ENCODE measurements at places on chromosomes 4 and X. TPM values are rescaled to one million over a fixed set of nuclear protein-coding genes. Genes with fewer than 3 reads are reported as not detected.

The ASB11 gene
- not detected for polyA plus RNA-seq

The TLR2 gene
- 8.3 TPM for polyA plus RNA-seq

The DNASE1L1 gene
- polyA plus RNA-seq: 16.0 TPM

The TEX13B gene
- not detected for polyA plus RNA-seq

DNA sequence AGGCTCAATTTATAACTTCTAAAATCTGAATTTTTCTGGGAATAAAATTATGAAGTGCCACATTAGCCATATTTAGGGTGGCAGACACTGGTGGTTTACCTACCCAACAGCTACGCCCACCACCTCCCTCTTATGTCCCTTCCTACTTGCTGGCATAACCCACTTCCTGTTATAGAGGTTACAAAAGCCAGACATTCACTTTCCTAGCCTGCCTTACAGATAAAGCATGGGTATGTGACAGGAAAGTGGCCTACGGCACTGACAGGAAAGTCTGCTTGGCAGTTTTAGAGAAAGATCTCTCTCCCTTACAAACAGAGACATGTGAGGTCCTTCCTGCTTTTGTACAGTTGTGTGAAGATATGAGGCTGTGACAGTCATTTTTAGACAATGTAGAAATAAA is 12.4 kb downstream of the DDX53 start:
- no peak for DNase-seq

DNA sequence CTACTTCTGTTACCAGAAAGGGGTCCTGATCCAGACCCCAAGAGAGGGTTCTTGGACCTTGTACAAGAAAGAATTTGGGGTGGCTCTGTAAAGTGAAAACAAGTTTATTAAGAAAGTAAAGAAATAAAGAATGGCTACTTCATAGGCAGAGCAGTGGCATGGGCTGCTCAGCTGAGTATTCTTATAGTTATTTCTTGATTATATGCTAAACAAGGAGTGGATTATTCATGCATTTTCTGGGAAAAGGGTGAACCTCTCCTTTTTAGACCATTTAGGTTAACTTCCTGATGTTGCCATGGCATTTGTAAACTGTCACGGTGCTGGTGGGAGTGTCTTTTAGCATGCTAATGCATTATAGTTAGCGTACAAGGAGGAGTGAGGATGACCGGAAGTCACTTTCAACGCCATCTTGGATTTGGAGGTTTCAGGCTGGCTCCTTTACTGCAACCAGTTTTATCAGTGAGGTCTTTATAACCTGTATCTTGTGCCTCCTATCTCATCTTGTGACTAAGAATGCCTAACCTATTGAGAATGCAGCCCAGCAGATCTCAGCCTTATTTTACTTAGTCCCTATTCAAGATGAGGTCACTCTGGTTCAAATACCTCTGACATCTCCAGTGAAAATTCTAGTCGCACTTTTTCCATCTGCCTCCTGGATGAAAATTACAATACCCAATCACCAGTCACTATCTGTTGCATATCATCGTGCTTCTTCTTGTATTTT is 15.5 kb upstream of the TDO2 start:
- DNase-seq: no peak

GRCh38 chr4:67725132-67725531 is 24.2 kb upstream of the UBA6 start:
- no peak for DNase-seq

DNA sequence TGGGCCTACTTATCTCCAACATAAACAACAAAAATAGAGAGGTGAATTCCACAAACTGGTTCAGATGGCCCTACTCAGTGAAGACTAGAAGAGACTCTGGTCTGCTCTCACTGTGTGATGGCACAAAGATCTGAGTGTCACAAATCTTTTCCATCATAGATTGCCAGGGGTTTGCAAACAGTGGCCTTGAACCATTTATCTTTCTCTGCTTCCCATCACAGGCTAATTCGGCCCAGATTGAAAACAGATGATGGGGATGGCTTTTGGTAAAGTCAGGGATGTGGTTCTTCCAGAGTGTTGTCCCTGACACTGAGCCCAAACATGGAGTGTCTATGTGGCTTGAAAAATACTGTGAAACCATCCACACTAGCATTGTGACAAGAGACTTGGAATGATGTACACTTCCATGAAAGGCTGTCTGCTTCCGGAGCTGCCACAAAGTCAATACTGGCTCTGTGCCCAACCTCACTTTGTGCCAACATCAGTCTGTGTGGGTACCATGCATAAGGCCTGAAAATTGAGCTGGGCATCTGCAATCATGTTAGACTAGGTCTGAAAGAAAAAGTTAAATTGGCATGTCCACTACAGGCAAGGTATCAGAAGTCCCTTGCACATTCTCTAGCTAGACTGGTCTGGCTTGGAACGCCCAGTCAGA is 25.2 kb upstream of the PLAC1 start:
- DNase-seq: no peak

DNA sequence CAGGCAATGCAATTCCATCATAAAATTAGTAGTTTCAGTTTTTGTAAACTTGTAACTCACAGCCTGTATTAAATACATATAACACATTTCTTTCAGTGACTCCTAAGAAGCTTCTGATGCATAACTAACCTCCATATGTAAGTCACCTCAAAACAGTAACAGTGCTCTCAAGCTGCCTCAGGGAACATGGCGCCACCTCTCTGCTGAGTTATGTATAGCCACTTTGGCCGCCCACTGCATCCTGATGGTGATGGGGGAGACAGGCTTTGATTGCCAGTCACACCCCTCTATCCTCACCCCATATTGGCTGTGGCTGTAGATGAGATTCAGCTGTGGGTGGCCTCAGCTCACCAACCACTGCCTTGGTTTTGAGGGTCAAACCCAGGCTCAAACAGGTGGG is 54.3 kb downstream of the LRBA start:
- DNase-seq: no peak

GRCh38 chr4:94345969-94346368 is 3.3 kb upstream of the HPGDS start:
- no peak for DNase-seq

DNA sequence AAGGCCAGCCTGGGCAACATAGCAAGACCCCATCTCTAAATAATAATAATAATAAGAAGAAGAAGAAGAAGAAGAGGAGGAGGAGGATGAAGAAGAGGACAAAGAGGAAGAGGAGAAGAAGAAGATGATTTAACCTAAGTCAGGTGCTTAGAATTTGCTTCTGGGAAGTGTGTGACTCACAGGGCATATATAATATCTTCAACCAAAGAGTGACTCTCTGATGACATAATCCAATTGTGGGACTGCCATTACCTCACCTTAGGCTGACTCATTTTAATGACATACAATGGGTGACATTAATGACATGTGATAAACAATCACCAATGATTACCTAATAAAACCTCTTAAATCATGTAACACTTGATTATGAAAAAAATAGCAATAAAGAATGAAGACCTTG is 32.7 kb upstream of the MBTPS2 start:
- no peak for DNase-seq

- no peak for DNase-seq
Measured at GRCh38 chr4:25477221-25477620, 100.2 kb downstream of the ANAPC4 start.

DNA sequence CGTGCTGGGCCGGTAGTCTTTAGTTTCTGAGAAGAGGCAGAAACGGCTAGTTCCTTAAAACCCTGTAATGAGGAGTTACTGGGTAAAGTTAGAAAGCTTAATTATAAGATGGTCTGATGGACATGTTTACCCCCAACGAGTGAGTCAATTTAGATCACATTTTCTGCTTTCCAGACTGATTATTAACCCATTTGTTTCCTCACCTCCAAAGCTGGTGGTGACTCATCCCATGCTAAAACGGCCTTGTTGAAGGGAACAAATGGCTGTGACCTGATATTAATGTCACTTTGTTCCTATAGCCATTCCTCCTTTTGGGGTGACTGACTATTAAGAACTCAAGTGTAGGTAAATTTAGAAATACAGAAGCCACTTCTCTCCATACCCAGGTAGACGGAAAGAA is 232.0 kb downstream of the KCNIP4 start:
- no peak for DNase-seq

DNA sequence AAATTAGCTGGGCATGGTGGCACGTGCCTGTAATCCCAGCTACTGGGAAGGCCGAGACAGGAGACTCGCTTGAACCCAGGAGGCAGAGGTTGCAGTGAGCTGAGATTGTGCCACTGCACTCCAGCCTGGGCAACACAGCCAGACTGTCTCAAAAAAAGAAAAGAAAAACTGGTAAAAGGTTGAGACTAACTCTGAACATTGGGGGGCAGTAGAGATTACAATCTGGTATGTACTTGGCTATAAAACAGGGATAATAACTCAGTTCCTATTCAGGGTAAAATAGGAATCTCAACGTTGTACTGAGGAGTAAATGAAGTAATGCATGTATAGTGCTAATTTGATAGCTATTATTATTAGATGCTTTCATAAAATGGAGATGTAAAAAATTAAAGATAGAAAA is 12.5 kb upstream of the KLF8 start:
- DNase-seq: no peak

DNA sequence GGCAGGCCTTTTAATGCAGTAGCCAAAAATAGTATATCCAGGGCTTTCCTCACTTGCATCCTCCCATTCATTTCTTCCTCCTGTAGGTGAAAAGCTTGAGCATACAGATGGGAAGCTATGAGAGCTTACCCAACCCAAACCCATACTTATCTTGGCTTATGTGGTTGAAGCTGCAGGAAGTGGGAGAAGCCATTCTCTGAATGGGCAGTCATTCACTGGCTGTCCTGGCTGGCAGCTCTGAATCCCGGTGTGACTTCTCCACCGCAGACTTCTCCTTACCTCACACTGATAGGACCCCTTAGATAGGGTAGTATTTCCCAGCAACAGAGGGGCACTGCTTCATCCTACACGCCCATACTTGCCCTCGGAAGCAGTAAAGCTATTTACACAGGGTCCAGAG is 125.4 kb downstream of the AMMECR1 start:
- no peak for DNase-seq

GRCh38 chrX:129572422-129572821 is 32.4 kb downstream of the OCRL start:
- DNase-seq: no peak

- DNase-seq: no peak
Measured at GRCh38 chr4:158958489-158959270, 144.2 kb upstream of the RAPGEF2 start.

DNA sequence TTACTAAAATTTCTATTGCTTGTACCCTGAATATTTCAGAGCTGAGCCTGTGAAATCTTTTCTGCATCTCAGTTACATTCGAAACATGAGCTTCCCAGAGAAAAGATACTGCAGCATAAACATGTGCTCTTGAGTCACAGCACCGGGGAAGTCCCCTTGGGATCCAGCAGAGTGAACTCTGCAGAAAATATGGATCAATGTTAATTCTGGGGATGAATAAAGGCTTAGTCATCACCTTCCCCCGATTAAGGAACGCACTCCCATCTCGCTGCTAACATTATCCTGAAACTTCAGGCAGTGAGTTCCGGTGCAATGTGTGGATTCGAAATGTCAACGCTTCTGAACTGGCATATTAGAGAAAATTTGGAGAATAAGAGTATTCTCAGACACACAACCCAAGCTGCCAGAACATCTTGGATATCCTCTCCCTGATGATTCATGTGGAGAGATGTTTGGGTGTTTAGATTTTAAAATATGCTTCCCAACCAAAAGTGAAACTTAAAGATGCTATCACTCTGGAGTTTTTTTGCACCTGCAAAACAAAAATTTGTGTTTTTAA is 90.8 kb downstream of the IRF2 start:
- no peak for DNase-seq

DNA sequence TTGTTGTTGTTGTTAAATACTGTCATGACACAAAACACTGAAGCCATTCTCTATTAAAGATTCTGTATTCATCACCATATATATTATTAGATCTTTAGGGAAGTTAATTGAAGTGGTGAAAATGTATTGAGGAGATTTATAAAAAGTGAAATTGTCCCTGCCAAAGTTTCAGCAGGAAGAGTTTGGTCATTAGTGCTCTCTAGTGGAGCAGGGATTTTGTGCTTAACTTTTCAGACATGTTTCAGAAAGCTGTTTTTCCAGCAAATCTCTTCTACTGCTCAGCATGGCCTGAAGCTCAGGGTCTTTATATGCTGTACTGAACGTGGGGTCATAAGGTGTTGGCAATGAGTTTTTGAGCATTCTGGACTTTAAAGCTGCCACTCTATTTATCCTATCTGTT is 36.7 kb upstream of the CXXC4 start:
- peak; percentile 2 for DNase-seq

DNA sequence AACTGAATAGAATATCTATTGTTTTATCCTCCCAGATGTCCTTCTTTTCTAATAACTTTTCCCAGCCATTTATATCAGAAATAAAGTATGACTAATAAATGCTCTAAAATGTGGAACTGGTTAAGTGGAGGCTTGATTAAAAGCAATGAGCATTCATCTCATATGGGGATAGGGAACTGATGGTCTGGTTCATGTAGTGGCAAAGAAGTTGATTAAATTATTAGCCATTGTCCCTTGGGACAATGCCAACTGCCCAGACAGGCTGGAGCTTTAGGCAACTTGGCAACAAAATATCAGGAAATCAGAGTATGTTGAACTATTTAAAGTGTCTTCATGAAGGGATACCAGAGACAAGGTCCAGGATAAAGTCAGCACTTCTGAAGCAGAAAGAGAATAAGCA is 24.2 kb downstream of the TRO start:
- DNase-seq: no peak

DNA sequence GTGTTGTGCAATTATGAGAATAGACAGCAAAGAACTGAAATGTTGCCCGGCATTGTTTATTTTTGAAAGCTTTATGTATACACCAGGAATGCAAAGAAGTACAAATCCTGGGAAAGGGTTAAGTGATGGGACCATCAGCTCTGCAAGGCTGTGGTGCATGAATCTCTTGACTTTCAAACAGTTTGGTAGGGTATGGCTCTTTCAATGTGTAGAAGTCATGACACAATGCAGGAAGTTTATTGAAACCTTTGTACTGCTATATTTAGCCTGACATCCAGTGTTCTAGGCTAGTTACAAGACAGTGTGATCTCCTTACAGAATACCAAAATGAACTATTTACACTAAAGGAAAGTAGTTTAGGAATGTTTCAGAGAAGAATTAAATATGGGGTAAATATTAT is 206.8 kb upstream of the HAND2 start:
- DNase-seq: no peak

GRCh38 chrX:110021258-110022022 is 18.5 kb downstream of the TMEM164 start:
- DNase-seq: no peak

- DNase-seq: no peak
Measured at GRCh38 chrX:70476166-70476933, 31.7 kb downstream of the DLG3 start.

- DNase-seq: no peak
Measured at GRCh38 chrX:118730500-118731247, 3.3 kb downstream of the IL13RA1 start.

- DNase-seq: no peak
Measured at GRCh38 chr4:37455301-37456131, 211.0 kb downstream of the NWD2 start.

GRCh38 chr4:99790796-99791617 is 25.6 kb upstream of the DAPP1 start:
- DNase-seq: peak; percentile 47
